ENCODE measurements at places on chromosomes 13 and 19. TPM values are rescaled to one million over a fixed set of nuclear protein-coding genes. Genes with fewer than 3 reads are reported as not detected.

The FDX2 gene
- 24.9 TPM for total RNA-seq

The CATSPERD gene
- not detected for total RNA-seq

The RUBCNL gene
- total RNA-seq: 1.5 TPM

- DNase-seq: peak; percentile 35
- peaks cover 12% of the 10 kb centered on the region for H3K4me1 ChIP-seq
- H3K4me3 ChIP-seq: no peak overlapping the region
- H3K36me3 ChIP-seq: no peaks in the 10 kb centered on the region
Observed at GRCh38 chr13:77349365-77349764, 22.5 kb upstream of the MYCBP2 start.

DNA sequence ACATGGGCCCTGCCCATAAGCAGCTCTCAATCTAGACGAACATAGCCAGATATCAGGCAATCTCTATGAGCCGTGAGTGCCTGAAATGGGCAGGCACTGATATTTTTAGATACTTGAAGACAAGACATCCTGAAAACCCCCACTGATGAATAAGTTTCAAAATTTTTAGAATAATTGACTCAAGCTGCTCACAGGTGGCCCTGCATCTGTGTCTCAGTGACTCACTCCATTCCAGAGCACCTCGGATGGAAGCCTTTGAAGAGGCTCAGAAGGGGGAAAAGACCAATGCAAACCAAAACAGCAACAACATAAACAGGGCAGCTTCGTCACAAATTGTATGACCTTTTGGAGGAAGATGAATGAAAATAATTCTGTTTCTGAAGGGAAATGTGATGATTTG, 42.8 kb upstream of the SLC46A3 start:
- H3K4me1 ChIP-seq: no peaks in the 10 kb centered on the region
- H3K27ac ChIP-seq: no peak overlapping the region
- peaks cover 1% of the 10 kb centered on the region for H3K27me3 ChIP-seq
- peaks cover 3% of the 10 kb centered on the region for H3K36me3 ChIP-seq
- no peak overlapping the region for H3K4me3 ChIP-seq
- DNase-seq: no peak

The ZNF234 gene
- 12.9 TPM for total RNA-seq

Measured in activated CD4-positive, alpha-beta T cell treated with anti-CD3 and anti-CD28 coated beads, Interleukin-2, amount 10 ng/mL, durations not matched to agents 24 days and 14 days (primary cell).